Stimulated activated CD8-positive, alpha-beta memory T cell treated with anti-CD3 and anti-CD28 coated beads, Interleukin-4, amount 100 ng/mL, for 4 hours (primary cell): ENCODE measurements at places on chromosomes 4 and X.

- DNase-seq: no peak
Observed at GRCh38 chr4:93645120-93645519, 183.4 kb upstream of the ATOH1 start.

- no peak for DNase-seq
Observed at GRCh38 chrX:74906417-74906816, 18.8 kb downstream of the NEXMIF start.

- DNase-seq: no peak
Observed at GRCh38 chrX:105018865-105019264, 201.6 kb downstream of the TEX13A start.

- no peak for DNase-seq
Observed at GRCh38 chrX:10477525-10477924, 142.9 kb downstream of the MID1 start.

- DNase-seq: no peak
Observed at GRCh38 chr4:97867557-97868091, 275.7 kb downstream of the STPG2 start.

DNA sequence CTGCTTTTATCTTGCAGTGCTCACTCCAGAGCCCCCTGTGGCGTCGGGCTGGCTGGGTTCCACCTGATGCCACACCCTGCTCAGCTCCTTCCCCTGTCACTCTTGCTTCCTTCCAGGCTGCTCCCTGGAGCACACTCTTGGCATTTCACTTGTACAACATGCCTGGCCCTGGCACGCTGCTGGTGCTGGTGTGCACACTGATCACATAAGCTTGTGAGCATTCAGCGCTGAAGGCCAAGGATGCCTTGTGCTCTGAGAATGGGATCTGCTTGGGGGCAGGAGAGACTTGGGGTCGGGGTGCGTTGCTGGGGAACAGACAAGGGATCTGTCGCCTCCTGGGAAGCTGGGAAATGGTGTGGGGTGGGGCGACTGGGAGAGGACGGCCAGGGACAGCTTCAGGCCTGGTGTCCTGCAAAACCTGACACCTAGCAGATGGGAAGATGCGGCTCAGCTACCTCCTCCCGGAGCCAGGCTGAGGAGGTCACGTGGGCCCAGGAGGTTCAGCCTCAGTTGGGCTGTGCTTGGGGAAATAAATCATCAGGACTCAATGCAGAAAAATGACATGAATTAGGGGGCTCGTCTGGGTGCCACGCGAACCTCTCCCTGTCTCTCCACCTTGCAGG lies 108.5 kb downstream of the PHKA2 start:
- DNase-seq: no peak
